ENCODE measurements at places on chromosomes 1 and 21.

- DNase-seq = no peak
Measured at GRCh38 chr1:21822349-21822748, 10.3 kb downstream of the LDLRAD2 start.

DNA sequence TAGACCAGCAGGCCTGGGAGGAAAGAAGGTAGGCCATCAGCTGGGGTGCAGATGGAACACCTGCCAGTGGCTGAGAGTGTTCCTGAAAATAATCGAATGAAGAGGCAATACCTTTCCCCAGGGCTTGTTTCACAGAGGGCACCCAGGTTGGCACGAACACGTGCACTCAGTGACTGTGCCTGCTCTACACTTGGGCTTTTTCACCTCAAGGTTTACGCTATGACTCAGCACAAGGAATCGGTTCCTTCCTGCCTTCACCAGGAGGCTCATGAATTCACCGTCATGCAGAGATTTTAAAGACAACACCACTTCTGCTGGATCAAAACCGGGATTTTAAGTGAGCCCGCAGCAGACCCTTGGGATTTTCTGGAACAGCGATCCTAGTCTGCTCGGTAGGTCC, 118.5 kb upstream of the ADAR start:
- no peak for DNase-seq

- DNase-seq = no peak
Measured at GRCh38 chr1:70820396-70820795, 227.2 kb downstream of the PTGER3 start.

DNA sequence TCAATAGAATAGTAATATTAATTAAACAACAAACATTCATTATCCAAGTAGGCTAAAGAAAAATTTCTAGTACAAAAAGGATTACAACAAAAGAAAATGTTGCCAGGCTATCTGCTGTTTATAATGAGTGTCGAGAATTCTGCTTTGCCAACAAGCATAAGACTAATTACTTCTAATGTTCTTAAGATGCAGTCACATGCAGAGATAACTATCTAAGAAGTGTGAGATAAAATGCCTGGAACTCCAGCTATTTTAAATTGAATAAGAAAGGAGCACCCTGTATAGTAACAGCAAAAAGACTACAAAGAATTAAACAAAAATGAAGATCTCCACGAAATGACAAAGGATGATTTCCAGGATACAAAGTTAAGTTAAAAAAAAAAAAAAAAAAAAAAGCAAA, 59.9 kb downstream of the APP start:
- DNase-seq = no peak

GRCh38 chr1:15245593-15246360, 1.2 kb upstream of the FHAD1 start:
- DNase-seq = no peak

GRCh38 chr1:238951809-238952208, 434.6 kb upstream of the CHRM3 start:
- DNase-seq = peak; percentile 54

- no peak for DNase-seq
Measured at GRCh38 chr21:37787456-37787855, 128.8 kb downstream of the KCNJ6 start.

DNA sequence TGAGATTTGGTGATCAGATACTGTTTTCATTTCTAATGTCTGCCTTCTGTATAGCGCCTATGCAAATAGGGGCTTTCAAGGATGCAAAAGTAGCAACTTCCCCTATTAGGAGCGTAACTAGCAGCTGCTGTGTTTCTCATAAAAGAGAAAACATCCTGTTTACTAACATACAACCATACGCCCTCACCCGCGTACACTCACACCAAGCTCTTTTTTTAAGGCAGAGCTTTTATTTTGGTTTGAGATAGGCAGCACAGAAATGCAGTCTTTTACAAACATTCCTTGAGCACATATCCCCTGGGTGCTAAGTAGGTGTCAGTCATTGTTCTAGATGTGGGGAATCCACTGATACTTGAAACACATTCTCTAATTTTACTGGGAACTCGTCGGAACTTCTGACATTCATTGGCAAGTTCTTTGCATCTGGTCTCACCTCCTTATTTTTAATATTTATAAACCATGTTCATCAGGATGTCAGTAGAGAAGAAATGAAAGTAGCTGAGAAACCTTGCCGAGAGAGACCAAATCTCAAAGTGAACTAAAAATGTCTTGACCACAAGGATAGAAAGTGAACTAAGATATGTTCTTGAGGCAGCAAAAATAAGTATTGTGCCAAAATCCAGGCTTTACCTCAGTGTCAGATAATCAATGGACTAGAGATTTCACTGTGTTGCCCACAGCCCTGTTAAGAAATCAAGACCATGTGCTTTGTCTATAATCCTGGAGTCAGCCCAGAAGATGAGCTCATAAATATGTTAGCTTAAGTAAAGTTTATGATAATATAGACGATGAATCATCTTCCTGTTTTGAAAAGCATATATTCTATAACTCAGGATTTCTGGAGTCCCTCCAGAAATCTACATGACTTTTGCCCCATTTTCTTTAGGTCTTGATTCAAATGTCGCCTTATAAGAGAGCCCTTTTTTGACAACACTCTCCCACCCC, 350.9 kb downstream of the ST6GALNAC3 start:
- DNase-seq = no peak

DNA sequence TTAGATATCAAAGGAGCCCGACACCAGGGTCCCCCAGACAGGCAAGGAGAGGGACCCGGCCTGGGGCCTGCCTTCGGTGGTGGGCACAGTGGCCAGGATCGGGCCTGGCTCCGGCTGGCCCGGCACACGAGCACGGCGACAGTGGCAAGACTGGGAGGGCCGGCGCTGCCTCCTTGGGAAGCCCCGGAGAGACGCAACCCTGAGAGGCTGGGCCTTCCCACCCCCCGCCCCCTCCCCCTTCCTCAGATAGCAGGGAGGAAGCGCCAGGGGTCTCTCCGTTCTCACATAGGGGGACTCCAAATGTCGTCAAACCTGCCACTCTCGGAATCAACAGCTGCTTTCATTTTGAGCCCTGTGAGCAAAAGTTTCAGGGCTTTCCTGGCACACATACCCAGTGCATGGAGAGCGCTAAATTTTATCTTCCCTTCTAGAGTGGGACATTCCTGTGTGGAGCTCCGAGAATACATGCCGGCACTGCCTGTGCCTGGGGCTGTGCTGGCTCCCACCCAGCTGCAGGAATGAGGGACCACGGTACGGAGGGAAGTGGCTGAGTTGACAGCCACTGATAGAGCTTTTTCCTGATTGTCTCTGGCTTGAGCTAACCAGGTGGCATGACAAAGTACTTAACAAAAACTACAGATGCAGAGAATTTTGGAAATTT, 62.4 kb downstream of the CD247 start:
- DNase-seq = no peak

DNA sequence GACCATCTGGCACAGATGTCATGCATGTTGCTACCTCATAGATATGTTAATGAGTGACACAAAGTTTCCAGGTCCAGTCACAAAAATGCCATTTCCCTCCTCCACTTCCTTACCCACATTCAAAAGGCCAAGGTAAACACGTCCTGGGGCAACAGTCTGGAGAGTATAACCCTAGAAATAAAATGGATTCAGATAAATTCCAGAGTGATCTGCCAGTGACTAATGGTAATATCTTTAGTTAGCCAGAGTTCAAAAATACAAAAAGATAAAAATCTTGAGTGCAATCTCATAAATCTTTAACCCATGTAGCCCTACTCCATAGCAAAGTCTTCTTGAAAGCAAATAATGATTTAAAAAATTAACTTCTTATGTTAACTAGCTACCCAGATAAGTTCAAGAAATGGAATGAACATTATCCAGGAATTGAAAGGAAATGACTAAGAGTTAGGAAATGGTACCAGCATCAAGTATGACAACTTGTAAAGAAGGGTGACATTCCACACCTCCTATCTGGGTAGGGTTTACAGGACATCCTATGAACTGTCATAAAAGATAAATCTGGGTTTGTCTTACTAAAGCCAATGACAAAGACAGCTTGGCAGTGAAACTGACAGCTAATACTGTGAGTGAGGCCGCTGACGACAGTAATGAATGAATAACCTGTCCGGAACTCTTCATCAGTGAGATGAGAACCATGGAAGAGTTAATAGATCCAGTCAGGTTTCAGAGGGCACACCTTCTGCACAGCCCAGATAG, 18.1 kb downstream of the RGS2 start:
- no peak for DNase-seq

DNA sequence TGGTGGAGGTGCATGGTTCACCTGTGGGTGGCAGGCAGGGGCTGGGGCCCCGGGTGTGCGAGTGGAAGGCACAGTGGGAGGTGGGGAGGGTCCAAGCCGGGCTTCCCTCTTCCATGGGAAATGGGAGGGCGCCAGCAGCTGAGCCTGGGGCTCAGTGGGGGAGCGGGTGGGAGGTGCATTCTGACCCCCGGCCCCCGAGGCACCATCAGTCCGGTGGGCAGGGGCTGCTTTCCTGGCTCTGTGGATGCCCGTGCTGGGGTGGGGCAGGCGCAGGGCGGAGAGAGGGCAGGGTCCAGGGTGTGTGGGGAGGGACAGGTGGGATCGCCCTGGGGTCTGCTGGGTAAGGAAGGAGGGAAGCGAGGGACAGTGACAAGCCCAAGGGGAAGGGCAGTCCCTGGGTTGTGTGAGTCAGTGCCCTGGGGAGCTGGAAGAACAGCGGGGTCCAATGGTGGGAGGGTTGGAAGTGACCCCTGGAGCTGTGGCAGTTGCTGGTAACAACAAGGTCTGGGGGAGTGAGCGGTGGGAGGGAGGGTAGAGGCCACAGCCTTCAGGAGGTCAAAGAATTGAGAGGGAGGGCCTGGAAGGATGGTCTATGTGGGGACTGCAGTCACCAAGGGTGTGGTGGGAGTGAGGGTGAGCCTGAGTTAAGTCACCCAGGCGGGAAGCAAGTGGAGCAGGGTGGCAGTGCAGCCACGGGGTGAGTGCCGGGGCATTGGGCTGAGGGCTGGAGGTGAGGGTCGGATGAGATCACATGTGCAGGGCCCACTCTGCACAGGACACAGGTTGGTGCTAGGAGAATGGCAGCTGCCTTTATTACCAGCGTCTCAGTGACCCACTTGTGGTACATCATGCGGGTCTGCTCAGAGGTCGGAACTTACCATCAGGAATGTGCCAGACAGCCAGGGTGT, 29.6 kb downstream of the LHX4 start:
- DNase-seq = no peak

DNA sequence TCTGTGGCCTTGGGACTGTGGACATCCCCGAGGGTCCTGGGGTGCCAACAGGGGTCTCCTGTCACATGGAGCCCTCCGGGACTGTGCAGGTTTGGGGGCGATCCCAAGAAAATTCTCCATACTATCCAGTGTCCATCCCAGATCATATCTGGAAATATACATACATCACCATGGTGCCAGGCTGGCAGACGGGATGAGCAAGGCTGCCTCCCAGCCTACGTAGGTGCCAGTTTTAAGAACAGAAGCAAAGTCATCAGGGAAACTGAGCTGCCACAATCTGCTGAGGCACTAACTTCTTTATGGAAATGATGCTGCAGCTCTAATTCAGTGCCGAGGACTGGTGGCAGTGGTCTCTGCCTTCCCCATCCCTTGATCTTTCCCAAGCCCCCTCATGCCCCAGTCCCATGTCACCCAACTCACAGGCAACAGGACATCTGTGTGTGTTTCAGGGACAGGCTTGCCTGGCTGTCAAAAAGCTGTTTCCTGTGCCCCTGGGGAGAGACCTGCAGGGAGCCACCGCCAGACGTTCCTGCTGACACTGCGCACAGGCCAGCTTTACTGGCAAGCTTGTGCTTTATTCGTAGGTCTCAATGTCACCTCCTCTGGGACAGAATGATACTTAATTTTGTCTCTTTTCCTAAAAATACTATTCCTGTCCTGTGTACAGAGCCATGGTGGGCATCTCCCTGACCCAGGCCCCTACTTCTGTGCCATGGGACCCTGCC, 15.5 kb downstream of the TEX35 start:
- DNase-seq = no peak

DNA sequence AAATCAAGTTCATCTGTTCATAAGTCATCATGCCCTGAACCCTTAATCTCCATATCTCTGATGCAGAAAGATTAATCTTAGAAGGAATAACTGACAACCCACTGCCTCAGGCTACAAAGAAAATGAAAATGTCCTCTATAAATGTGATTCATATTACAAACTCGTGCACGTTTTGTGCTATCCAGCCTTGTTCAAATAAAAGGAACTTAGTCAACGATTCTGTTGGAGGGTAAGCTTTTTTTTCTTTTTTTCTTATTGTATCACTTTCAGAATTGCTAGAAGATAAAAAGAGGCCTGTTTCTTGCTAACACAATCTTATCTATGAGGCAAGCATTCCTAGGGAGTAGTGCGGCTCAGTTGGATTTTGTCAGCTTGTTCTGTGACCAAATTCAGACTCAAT, 228.4 kb downstream of the TM2D1 start:
- DNase-seq = no peak

DNA sequence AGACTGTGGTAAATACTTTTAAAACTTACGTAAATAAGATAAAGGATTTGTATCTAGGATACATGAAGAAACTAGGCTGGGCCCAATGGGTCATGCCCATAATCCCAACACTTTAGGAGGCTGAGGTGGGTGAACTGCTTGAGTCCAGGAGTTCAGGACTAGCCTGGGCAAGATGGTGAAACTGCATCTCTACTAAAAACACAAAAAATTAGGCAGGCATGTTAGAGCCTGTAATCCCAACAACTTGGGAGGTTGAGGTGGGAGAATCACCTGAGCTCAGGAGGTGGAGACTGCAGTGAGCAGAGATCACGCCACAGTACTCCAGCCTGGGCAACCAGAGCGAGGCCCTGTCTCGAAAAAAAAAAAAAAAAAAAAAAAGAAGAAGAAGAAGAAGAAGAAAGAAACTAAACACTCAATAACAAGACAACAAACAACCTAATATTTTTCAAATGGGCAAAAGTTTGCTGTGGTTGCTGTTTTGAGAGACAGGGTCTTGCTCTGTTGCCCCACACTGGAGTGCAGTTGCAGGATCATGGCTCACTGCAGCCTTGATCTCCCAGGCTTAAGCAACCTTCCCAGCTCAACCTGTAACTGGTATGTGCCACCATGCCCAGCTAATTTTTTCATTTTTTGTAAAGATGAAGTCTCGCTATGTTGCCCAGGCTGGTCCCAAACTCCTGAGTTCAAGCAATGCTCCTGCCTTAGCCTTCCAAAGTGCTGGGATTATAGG, 78.3 kb downstream of the EIF4G3 start:
- DNase-seq = no peak

DNA sequence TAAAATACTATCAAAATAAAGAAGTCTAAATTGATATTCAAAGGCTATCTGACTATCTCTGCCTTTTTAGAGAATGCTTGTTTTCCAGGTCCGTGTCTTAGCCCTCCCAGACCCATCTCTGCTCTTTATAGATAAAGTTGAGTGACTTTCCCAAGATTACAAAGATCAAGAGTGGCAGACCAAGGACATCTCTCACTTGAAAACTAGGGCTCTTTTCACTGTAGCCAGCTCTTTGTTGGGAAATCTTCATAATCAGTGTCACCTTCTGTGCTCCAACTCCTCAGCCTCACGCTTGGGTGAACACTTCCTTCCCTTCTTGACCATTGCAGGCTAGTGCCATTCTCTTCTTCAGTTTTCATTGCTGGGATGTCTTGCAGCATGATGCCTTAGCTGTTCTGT, 211.1 kb downstream of the PBX1 start:
- DNase-seq = no peak
